Aorta (tissue), 5 donors: ENCODE measurements at places on chromosomes 2 and 18.

DNA sequence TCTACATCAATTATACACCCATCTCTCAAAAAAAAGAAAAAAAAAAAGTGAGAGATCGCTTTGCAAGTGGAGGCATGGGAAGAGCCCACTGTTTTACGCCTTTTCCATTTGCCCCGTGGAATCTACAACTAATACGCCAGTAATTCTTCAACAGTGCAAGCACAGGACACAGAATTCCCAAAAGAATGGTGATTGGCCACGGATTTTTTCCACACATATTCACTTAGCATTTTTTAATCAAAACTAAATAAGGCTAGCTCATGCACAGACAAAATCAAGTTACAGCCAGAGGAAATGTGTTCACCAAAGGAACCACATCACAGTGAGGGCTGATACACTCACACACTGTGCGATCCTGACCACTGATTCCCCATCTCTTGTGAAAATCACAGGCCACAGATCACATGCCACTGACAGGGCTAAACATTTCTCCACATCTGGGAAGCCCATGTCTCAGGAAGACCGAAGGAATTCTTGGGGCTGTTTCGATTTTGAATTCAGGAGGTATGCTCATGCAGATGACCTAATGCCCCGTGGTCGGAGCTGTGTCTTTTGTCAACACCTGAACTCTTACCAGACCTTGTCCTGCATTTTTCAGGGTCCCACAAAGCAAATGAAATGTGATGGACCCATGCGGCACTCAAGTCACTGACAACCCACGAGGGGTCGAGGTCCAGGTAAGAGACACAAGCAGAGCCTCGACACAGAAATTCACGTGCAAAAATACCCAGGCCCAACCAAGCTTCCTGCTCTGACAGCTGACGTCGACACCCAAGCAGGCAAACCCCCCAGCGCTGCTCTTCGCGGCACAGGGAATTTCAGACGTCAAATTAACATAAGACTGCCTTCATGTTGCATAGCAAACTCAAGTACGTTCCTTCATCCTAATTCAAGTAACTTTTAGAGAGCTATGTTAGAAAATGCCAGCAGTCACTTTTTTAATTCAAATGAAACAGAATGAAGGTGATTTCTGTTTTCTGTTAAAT is 69.6 kb downstream of the ZNF516 start:
- DNase-seq, result no peak

- DNase-seq, result no peak
Observed at GRCh38 chr2:117771969-117772630, 42.4 kb upstream of the DDX18 start.

GRCh38 chr2:8456151-8457091 is 225.4 kb upstream of the ID2 start:
- DNase-seq, result no peak

DNA sequence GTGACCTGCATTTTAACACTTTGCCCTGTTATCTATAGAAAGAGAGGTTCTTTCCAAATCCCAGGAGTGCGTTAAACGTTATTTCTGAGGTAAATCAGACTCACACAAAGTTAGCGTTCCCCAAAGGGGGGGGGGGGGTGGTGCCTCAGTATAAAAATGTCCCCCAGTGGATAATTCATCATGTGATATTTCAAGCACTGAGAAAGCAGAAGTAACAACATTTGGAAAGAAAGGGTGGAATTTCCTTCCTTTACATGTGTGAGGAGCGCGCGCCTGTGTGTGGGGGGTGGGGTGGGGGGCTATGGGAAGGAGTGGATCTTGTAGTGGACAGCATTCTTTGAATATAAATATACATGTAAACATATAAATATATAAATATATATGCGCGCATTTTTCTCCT is 630.9 kb downstream of the NYAP2 start:
- no peak for DNase-seq

GRCh38 chr2:28626891-28627421 is 124.7 kb upstream of the PPP1CB start:
- DNase-seq, result no peak

- no peak for DNase-seq
Observed at GRCh38 chr2:228048838-228049490, 132.5 kb downstream of the SPHKAP start.

DNA sequence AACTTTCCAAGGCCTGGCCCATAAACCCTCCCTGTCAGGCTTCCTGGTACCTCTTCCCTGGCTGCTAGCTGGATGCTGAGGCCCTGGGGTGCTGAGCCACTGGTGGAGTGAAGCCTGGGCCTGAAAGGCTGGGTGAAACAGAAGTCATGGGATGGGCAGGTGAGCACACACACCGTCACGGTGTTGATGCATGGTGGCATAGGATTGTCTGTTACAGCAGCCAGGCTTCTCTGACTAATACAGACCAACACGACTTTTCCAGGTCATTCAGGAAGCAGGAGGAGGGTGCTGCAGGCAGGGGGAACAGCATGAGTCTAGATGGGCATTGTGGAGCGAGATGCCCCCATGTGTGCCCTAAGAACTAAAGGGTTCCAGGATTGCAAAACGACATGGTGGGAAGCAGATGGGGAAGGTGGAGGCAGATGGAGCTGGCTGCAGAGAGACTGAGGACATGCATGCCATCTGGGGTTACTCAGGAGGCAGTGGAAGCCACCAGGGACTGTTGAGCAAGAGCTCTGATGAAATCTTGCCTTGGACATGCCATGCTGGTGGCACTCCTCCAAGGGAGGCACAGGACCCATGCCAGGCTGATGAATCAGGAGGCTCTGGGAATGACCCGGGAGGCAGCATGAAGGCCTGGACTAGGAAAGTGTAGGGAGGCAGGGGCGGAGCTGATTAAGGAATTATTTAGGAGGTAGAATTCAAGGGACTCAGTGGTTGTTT is 480.9 kb downstream of the TSN start:
- DNase-seq, result peak; percentile 71

- DNase-seq, result no peak
Observed at GRCh38 chr2:130787841-130788240, 32.5 kb downstream of the AMER3 start.
